ENCODE measurements at places on chromosomes 3 and 15. TPM values are rescaled to one million over a fixed set of nuclear protein-coding genes. Genes with fewer than 3 reads are reported as not detected.

The ABI3BP gene
- 41.1 TPM for total RNA-seq

The PRR20G gene
- not detected for total RNA-seq

The HAPLN3 gene
- 3.4 TPM for total RNA-seq

The PLSCR5 gene
- not detected for total RNA-seq

The NR2E3 gene
- not detected for total RNA-seq

The ADGRG7 gene
- total RNA-seq = not detected

The PP2D1 gene
- total RNA-seq = not detected

The GPR176 gene
- total RNA-seq = 9.4 TPM

The KIAA1143 gene
- 35.9 TPM for total RNA-seq

The LARP6 gene
- 40.0 TPM for total RNA-seq

DNA sequence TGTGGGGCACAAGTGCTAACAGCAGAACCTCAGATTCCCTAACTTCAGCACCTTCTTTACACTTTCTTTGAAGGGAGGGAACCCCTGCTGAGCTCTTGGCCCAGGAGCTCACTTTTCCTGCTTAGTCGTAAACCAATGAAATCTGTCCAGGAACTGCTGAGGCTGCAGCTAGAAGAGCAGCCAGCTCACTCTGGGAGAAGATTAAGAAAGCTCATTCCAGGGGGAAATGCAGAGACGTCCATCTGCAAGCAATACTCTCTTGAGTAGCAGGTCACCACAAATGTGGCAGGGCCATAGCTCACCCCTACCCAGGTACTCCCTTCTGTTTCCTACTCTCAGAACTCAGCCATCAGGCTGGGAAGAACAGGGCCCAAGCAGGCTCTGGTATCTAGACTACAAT is 103.3 kb downstream of the WDR76 start:
- no peaks in the 10 kb centered on the region for H3K36me3 ChIP-seq
- no peak for DNase-seq
- no peak overlapping the region for H3K4me3 ChIP-seq
- no peaks in the 10 kb centered on the region for H3K4me1 ChIP-seq
- no peaks in the 10 kb centered on the region for H3K27me3 ChIP-seq

DNA sequence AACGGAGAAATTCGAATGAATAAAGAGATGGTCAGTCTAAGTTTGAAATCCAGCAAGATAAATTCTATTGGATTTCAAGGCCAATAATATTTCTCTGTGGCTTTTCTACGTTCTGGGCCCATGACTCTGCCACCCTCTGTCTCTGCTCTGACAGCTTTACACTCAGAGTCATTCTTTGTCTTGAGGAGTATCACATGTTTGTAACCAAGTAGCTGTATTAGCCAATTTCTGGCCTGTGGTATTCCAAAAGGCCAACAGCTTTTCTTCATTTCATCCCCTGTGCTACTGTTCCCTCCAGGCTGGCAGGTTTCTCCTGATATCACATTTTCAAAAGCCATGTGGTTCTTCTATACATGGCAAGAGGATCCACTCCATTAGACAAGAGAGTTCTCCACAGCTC is 324.1 kb upstream of the CNTN4 start:
- no peaks in the 10 kb centered on the region for H3K4me1 ChIP-seq
- no peak overlapping the region for H3K4me3 ChIP-seq
- H3K27ac ChIP-seq = no peak overlapping the region
- H3K27me3 ChIP-seq = no peaks in the 10 kb centered on the region
- H3K36me3 ChIP-seq = no peaks in the 10 kb centered on the region
- DNase-seq = no peak

- no peaks in the 10 kb centered on the region for H3K36me3 ChIP-seq
- no peaks in the 10 kb centered on the region for H3K4me1 ChIP-seq
- DNase-seq = no peak
- no peak overlapping the region for H3K4me3 ChIP-seq
- no peaks in the 10 kb centered on the region for H3K27me3 ChIP-seq
- no peak overlapping the region for H3K27ac ChIP-seq
These were observed 35.6 kb downstream of the ZXDC start for GRCh38 chr3:126439968-126440708.

GRCh38 chr15:57589281-57589680 is 2.4 kb upstream of the MYZAP start:
- DNase-seq = no peak
- no peaks in the 10 kb centered on the region for H3K27me3 ChIP-seq
- H3K4me3 ChIP-seq = no peak overlapping the region
- no peaks in the 10 kb centered on the region for H3K36me3 ChIP-seq

DNA sequence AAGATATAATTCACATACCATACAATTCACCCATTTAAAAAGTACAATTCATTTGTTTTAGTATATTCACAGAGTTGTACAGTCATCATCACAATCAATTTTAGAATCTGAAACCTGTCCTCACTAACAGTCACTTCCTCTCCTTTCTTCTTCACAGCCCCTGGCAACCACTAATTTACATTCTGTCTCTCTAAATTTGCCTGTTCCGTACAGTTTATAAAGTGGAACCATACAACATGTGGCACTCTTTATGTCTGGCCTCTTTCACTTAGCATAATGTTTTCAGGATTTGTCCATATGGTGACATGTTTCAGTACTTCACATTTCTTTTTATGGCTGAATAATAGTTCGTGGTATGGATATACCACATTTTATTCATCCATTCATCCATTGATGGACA is 22.7 kb downstream of the ERICH6 start:
- no peaks in the 10 kb centered on the region for H3K27me3 ChIP-seq
- no peak overlapping the region for H3K4me3 ChIP-seq
- DNase-seq = no peak
- H3K36me3 ChIP-seq = no peaks in the 10 kb centered on the region
- no peaks in the 10 kb centered on the region for H3K4me1 ChIP-seq

DNA sequence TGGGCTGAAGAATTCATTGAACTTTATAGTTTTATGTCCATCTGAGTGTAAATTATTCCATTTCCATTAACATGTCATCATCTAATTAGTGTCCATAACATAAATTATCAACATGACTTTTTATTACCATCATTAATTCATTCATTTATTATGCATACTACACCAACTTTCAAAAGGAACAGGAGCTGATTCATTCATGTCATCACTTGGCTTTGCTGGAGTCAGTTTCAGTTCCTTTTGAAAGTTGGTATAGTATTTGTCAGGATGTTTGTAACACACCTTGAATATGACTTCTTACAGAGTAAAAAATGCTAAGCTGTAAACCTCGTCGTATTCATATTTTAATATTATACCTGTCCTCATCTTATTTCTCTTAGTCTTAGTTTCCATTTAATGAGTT is 298.0 kb upstream of the RBMS3 start:
- H3K36me3 ChIP-seq = no peaks in the 10 kb centered on the region
- H3K27ac ChIP-seq = no peak overlapping the region
- H3K27me3 ChIP-seq = no peaks in the 10 kb centered on the region
- H3K4me1 ChIP-seq = no peaks in the 10 kb centered on the region
- no peak overlapping the region for H3K4me3 ChIP-seq
- no peak for DNase-seq

- no peaks in the 10 kb centered on the region for H3K36me3 ChIP-seq
- no peak for DNase-seq
- H3K27ac ChIP-seq = no peak overlapping the region
- no peaks in the 10 kb centered on the region for H3K27me3 ChIP-seq
- no peaks in the 10 kb centered on the region for H3K4me1 ChIP-seq
These were observed 315.8 kb downstream of the NTRK3 start for GRCh38 chr15:87940768-87941167.

- H3K4me3 ChIP-seq = no peak overlapping the region
- H3K36me3 ChIP-seq = no peaks in the 10 kb centered on the region
- H3K27me3 ChIP-seq = no peaks in the 10 kb centered on the region
- H3K27ac ChIP-seq = no peak overlapping the region
These were observed 113.7 kb upstream of the SMAD3 start for GRCh38 chr15:66951531-66952320.

DNA sequence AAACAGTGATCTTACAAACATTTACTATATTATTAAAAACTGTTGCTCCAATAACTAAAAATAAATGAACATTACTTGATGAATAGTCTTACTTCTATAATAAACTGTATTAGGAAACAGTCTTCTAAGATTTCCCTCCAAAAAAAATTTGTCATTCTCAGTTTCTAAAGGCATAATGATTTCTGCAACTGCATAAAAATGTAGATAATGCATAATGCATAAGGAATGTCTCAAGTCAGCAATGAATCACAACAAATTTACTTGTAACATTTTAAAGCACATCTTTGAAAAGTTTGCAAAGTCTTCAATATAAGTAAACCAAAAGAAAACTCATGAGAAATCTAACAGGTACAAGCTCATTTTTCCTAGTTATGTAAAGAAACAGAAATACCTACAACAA is 113.5 kb downstream of the VPS13C start:
- H3K4me3 ChIP-seq = no peak overlapping the region
- no peaks in the 10 kb centered on the region for H3K36me3 ChIP-seq
- no peaks in the 10 kb centered on the region for H3K27me3 ChIP-seq
- no peaks in the 10 kb centered on the region for H3K4me1 ChIP-seq
- H3K27ac ChIP-seq = no peak overlapping the region
- DNase-seq = no peak

GRCh38 chr3:49025005-49025792 is 3.3 kb downstream of the NDUFAF3 start:
- DNase-seq = no peak
- H3K36me3 ChIP-seq = peaks cover 4% of the 10 kb centered on the region
- H3K4me3 ChIP-seq = no peak overlapping the region
- H3K27ac ChIP-seq = no peak overlapping the region

DNA sequence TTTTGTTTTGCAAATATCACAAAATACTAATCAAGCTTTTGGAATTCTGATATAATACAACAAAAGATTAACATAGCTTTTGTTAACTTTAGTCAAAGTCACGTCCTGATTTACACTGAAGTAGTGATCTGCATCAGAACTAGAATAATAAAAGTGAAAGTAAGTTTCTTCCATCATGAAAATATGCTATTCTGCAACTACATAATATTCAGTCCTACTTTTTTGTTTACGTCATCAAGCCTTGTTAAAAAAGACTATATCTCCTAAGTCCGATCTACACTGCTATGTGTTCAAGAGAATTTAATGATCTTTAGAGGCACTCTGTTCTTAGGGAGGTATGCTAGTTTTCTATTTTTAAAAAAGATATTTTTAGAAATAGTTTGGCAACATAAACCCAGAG is 330.1 kb downstream of the ARPP21 start:
- H3K27ac ChIP-seq = no peak overlapping the region
- H3K27me3 ChIP-seq = no peaks in the 10 kb centered on the region
- no peaks in the 10 kb centered on the region for H3K4me1 ChIP-seq
- no peak overlapping the region for H3K4me3 ChIP-seq
- DNase-seq = no peak

- H3K27me3 ChIP-seq = no peaks in the 10 kb centered on the region
- H3K4me1 ChIP-seq = no peaks in the 10 kb centered on the region
- H3K4me3 ChIP-seq = no peak overlapping the region
- no peaks in the 10 kb centered on the region for H3K36me3 ChIP-seq
- H3K27ac ChIP-seq = no peak overlapping the region
- DNase-seq = no peak
These were observed 39.0 kb upstream of the SLC25A26 start for GRCh38 chr3:66181764-66182163.
